HT-29 (cell line): ENCODE measurements at places on chromosomes 5 and 9. TPM values are rescaled to one million over a fixed set of nuclear protein-coding genes. Genes with fewer than 3 reads are reported as not detected.
A peak's percentile ranks its signal among the peaks of the same experiment; 100 is the strongest.

GRCh38 chr5:1017691-1018455, 9.3 kb downstream of the NKD2 start:
- DNase-seq = no peak

GRCh38 chr9:104611213-104611612, 5.8 kb upstream of the OR13C2 start:
- DNase-seq = no peak

DNA sequence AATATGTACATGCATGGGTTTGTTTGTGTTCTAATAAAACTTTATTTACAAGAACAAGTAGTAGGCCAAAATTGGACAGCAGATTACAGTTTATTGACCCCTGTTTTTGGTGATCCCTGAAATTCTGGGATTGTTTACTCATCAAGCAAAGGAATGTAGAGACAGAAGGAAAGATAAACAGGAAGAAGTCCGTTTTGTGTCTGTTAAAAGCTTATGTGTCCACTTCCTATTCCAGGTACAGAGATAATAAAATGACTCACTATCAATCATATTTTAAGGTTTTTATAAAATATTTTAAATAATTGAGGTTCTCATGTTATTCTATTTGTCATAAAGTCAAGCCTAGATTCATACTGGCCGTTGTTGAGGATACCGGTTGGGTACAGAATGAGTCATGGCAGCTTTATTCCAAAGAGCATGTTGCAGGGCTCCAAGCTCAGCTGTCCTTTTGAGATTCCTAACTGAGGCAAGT, 214.9 kb upstream of the DAB2 start:
- DNase-seq = peak; percentile 48

DNA sequence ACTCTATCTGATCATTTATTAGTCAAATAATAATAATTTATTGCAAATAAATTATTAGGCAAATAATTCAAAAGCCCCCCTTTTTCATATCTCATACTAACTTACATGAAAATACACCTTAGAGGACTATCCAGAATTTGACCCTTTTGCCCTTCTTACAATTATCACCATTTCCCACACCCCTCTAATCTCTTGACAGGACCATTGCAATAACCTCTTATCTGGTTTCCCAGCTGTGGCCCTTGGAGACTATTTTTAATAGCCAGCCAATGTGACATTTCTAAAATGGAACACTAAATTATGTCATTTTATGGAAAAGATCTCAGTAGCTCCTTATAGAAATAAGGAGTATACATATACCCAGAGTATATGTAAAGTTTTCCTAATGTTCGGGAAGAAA, 588.4 kb upstream of the COX7C start:
- no peak for DNase-seq

The BNIP1 gene
- 10.0 and 14.9 TPM in 2 replicates for total RNA-seq

The SOHLH1 gene
- not detected in 2 replicates for total RNA-seq

The ROR2 gene
- not detected in 2 replicates for total RNA-seq

- no peak for DNase-seq
Measured at GRCh38 chr5:78757269-78758053, 108.9 kb upstream of the LHFPL2 start.

GRCh38 chr5:170860415-170860814, 1.4 kb upstream of the RANBP17 start:
- DNase-seq = no peak

The SYK gene
- total RNA-seq = 24.2 and 34.7 TPM in 2 replicates

DNA sequence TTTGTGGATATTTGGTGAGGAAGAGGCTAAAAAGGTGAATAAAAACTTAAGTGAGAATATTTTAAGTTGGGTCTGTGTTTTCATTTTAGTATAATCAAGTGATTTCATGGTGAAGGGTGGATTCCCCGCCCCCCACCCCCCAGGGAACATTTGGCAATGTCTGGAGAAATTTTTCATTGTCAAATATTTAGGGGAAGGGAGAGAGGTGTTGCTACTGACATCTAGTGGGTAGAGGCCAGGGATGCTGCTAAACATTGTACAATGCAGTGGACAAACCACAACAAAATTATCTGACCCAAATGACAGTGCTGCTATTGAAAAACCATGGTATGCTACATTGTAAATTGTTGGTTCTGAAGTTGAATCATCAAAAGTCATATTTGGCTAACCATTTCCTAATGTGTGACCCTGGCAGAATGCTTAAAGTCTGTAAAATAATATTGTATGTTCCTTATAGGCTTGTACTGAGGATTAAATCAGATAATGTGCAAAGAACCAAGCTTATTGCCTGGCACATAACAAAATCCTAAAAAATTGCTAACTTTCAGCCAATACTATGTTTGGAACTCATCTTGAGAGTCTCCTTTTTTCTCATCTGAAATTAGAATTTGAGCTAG, 5.6 kb downstream of the C5orf24 start:
- DNase-seq = no peak

- DNase-seq = peak; percentile 57
Measured at GRCh38 chr9:18393340-18394130, 80.4 kb upstream of the ADAMTSL1 start.

DNA sequence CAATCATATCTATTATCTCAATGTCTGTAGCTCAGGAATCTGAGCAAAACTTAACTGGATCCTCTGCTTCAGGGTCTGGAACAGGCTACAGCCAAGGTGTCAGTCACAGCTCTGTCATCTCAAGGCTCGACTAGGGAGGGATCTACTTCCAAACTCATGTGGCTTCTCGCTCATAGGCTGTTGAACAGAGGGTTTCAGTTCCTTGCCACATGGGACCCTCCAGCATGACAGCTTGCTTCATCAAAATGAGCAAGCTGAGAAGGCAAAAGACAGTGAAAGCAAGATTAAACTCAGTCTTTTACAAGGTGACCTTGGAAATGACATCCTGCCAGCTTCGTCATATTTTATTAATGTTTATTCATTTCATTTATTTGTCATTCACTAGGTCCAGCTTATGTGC, 111.7 kb downstream of the GADD45G start:
- DNase-seq = no peak

DNA sequence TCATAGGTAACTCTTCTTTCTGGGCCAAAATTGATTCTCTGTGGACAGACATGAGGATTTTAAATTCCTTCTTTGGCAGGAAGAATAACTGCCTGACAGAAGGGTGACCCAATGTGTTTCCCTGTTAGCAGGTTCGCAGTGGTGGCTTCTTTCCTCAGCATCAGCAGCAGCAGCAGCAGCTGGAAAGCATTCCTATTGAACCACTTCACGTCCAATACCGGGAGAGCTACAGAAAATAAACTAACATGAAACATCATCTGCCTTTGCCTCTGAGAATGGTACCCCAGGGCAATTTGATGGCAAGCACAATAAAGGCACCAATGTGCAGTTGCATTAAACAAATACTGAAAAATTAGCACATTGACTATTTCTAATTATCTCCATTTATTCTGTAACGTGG, 214.5 kb downstream of the TMEM167A start:
- DNase-seq = no peak

GRCh38 chr9:126413391-126414068, 86.9 kb downstream of the MVB12B start:
- no peak for DNase-seq

GRCh38 chr5:15526413-15526812, 26.4 kb downstream of the FBXL7 start:
- no peak for DNase-seq

GRCh38 chr5:119363271-119363670, 7.5 kb downstream of the TNFAIP8 start:
- DNase-seq = no peak

DNA sequence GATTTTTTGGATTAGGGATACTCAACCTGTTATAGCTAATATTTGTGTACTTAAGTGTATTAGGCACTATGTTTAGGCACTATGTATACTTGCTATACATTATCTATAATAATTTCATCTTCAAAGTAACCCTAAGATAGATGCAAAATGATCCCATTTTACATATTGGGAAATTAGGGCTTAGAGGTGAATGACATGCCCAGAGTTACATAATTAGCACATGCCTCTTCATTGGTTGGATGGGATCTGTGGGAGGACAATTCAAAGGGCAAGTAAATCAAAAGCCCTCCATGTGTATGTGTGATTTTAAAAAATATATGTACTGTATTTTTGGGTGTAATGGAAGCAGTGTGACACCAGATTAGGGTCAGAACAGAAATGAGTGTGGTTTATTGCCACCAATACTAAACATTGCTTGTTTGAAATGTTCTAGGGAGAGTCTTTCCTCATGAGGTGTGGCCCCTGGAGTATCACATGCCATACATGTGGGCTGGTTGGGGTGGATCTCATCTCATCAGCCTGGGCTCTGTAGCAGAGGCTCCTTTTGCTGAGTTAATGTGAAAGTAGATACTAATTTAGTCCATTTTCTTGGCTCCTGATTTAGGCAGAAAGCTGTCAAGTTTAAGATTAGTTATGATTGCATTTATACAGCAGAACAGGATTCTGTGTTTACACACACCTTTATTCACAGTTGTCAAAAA, 5.5 kb downstream of the C9orf85 start:
- no peak for DNase-seq

GRCh38 chr9:92455217-92455616, 27.1 kb downstream of the ASPN start:
- DNase-seq = peak; percentile 3

The NUTM2G gene
- total RNA-seq = not detected in 2 replicates

GRCh38 chr5:8079056-8079455, 210.1 kb downstream of the MTRR start:
- no peak for DNase-seq

DNA sequence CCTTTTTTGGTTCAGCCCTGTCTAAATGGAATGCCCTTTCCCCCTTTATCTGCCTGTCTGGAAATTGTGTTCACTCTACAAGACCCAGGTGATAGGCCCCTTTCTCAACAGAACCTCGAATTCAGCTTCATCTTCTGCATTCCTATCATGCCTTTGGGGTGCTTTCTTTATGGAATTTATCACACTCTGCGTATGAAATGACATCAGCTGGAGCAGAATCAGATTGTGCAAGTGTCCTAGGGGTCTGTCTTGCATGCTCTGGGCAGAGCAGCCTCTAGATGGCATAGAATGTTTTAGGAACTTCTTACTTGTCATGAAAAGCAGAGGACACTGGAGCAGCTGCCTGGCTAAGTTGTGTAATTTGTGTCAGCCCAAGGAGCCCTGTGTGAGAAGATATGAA, 84.9 kb downstream of the ISL1 start:
- DNase-seq = peak; percentile 31

GRCh38 chr9:116504893-116505480, 182.1 kb upstream of the TRIM32 start:
- DNase-seq = no peak

DNA sequence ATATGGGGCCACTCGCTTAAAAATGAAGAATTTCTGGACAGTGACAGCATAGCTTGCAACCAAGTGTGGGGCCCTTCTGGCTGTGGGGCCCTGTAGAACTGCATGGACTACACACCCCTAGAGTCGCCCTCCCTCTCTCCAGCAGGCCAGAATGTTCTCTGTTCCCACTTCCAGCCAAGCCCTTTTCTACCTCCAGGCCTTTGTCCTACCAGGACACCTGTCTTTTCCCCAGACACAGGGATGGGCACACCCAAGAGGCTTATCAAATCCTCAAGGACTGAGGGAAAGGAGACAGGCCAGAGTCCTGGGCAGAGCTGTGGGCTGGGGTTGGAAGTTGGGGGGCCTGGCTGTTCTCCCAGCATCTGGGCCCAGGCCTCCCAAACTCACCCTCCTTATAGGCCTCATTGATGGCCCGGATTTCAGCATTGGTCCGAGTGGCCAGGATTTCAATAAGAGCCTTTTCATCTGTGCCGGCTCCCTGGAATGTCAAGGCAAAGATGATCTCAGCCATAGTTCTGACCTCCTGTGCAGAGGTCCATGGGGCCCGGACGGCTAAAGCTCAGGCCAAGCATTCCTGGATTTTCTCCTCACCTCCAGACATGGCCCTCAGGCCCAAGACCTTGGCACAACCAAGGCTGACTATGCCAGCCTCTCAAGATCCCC, 38.2 kb upstream of the TNIP1 start:
- DNase-seq = no peak

The HTR1A gene
- not detected in 2 replicates for total RNA-seq

The INSL4 gene
- total RNA-seq = 0.20 TPM in 1 of 2 replicates, not detected in the other

DNA sequence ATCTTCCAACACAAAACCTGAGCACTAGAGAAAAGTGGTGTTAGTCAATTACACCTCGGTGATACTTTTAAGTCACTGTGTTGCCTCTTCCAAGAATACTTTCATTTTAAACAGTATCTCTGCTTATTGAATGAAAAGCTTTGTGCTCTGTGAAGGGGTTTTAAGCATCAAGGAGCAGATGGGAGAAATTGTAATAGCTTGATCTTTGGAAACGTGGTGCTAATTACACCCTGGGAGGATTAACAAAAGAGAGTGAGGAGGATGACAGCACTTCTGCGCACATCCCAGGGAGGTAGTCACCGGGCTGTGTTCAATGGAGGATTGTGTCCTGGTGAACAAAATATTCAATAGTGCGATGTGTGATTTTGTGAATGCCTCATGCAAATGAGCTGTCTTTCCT, 477.4 kb upstream of the ADAMTS16 start:
- DNase-seq = no peak

The SPAG8 gene
- 0.78 and 1.9 TPM in 2 replicates for total RNA-seq

DNA sequence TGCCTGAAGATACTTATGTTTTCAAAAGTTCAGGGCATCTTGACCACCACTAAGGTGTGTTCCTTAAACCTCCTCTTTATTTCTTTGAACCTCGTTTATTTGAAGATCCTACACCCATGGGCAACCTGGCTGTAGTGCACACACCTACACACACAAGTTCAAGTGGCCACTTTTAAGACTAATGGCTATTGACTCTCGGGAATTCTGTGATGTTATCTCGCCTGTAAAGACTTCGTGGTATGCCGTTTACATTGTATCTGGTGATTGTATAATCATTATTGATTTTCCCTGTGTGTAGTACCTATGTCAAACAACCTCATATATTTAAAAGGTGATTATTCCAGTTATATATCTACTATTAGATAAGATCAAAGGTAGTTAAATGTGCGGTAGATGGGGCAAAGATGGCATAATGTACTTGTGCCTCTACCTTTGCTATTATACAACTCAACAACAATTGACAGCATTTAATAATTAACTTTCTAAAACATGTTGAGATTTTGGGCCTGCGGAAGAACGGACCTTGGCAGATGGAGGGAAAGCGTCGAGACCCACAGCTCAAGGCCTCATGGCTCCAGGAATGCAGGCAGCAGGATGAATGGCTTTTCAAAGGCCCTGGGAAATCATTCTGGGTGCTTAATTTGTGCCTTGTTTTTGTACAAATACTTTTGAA, 51.4 kb upstream of the IRX2 start:
- peak; percentile 81 for DNase-seq

- DNase-seq = peak; percentile 44
Measured at GRCh38 chr9:117411547-117411946, 3.3 kb downstream of the ASTN2 start.

- DNase-seq = no peak
Measured at GRCh38 chr5:131794586-131794985, 2.2 kb downstream of the FNIP1 start.

DNA sequence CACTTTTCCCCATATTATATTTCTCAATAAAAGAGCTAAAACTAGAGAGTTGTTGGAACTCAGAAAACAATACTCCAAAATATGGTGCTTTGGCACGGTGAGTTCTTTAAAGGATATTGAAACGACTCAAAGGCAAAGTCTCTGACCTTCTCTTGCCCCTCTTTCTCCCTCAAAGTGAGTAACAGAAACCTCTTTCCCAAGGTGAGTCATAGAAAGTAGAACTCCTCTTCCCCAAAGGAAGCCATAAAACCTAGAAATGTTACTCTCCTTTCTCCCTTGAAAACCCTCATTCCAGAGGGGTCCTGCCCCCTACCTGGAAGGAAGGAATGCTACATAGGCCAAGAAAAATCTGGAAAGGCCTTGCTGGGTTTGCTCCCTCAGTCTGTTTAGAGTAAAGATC, 47.5 kb downstream of the RAPGEF6 start:
- no peak for DNase-seq

The PLAA gene
- 25.7 and 28.4 TPM in 2 replicates for total RNA-seq

GRCh38 chr5:132176521-132176945, 51.1 kb downstream of the P4HA2 start:
- DNase-seq = no peak
